Right renal pelvis (tissue), 4 donors: ENCODE measurements at places on chromosomes 2 and 18.

DNA sequence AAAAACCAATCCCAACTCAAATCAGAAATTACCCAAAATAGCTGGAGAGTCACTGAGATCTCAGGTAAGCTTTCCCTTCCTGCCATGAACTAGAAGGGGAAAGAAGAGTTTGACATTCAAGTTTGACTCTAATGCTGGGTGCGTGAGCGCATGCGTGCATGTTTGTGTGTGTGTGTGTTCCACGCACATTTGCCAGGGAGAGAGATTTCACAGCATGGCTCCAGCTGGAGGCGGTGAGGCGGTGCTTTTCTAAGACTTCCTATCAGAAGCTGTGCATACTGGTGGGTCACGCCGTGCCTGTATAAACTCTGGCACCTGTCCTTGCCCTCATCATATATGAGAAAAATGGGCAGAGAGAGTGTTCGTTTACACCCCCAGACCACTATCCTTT is 116.2 kb downstream of the MSH2 start:
- DNase-seq, result no peak

DNA sequence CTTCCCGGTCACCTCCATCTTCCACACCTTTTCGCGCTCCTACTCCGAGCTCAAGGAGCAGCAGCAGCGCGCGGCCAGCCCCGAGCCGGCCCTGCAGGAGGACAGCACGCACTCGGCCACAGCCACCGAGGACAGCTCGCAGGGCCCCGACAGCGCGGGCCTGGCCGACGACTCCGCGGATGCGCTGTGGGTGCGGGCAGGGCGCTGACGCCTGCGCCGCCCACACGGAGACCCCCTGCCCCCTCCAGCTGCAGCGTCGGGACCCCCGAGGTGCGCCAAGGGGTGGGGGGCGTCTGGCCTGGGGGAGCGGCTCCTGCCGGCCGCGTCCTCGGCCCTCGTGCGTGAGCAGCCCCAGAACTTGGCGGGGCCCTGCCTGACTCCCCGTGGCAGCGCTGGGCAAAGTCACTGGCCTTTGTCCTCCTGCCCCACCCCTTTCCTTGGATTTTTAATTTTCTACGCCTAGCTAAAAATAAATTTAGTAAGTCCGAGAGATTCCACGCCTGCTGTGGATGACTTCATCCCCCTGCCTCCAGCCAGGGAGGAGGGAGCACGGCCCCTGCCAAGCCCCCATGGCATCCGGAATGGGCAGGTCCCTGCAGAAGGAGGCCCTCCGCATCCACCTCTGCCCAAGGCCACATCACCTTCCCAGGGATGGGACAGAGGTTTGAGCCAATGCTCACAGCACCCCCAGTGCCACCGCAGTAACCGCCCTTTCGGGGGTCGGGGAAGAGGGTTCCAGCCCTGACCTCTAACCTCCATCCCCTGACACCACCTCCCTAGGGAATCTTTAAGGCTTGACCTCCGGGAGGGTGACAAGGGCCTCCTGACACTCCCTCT is 51.6 kb downstream of the SLC66A2 start:
- no peak for DNase-seq

DNA sequence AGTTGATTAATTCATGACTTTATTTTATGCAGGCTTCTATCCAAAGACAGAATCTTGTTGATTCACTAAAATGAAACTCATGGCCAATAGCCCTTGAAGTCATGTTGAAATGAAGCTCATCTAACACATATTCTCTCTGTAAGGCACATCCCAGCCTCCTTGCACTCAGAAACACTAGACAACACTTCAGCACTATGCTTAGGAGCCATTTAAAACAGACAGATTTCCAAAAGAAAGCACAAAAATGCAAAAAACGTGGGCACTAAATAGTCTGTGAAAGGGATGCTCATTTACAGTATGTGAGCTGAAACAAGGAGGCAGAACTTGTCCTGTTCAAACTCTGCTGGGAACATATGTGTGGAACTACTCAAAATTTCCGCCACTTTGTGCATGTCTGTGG is 124.4 kb downstream of the MYCN start:
- no peak for DNase-seq

DNA sequence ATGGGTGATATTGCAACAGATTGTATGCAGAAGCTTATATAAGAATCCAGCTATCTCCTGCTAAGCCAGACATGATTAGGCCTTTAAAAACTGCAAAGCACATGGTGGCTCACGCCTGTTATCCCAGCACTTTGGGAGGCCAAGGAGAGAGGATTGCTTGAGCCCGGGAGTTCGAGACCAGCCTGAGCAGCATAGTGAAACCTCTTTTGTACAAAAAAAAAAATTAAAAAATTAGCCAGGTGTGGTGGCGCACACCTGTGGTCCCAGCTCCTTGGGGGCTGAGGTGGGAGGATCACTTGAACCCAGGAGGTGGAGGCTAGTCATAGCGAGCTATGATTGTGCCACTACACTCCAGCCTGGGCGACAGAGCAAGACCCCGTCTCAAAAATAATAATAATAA is 204.6 kb downstream of the TNS1 start:
- DNase-seq, result no peak

DNA sequence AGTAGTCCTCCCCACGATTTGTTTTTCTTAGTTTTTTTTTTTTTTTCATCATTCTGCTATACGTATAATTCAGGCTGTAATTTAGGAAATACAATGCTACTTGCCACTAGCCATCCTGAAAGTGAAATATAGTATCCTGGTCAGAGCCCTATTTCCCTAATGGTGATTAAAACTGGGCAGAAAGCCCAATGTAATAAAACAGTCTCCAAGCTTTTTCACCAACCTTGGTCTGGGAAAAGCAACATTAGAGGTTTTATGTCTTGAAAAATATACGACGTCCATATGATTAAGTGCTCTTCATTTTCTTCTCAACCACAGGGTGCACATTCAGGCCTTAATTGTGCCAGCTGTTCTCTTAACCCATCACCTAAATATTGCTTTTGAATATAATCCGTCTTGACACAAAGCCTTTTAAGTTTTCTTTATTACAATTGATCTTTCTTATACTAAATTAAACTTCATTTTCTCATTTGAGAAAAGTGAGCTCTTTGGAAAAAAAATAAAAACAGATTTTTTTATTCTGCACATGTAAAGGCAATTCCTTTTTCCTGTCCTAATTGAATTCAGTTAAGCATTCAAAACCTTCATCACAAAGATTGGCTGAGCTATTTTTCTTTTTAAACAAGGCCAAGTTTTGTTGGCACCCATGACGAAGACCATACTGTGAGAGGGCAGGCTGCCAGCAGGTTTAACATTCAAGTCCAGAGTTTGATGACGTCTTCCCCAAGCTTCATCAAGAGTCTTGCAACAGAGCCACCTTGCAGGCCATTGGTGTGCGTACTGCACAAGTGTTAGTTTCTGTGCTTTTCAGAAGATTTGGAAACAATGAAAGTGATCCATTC is 52.7 kb downstream of the MAP2 start:
- peak; percentile 87 for DNase-seq

GRCh38 chr2:51084750-51085149 is 52.8 kb upstream of the NRXN1 start:
- no peak for DNase-seq

- no peak for DNase-seq
Measured at GRCh38 chr2:152505495-152505906, 170.5 kb downstream of the FMNL2 start.

DNA sequence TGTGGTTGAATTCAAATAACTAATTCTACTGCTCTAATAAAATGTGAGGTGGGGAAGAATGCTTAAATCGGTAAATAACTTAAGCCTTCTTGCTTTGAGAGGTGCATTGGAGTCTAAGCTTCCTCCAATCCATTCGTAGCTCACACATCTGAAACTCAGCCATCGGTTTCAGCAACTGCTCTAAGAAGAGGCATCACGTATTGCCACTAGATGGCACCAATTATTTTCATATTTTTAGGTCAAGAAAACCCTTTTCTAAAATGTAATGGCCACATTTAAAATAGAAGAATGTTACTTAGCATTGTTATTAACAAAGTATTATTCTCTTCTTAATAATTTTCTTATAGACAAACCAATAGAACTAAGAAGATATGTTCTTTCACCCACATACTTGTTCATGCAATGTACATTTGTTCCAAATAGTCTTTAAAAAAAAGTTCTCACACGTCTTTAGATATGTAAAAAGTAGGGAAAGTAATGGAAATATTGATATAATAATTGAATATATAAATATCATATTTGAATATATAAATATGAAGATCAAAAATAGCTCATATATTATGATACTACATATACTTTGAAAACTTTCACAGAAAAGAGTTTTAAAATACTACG is 229.8 kb downstream of the CCDC178 start:
- DNase-seq, result no peak

DNA sequence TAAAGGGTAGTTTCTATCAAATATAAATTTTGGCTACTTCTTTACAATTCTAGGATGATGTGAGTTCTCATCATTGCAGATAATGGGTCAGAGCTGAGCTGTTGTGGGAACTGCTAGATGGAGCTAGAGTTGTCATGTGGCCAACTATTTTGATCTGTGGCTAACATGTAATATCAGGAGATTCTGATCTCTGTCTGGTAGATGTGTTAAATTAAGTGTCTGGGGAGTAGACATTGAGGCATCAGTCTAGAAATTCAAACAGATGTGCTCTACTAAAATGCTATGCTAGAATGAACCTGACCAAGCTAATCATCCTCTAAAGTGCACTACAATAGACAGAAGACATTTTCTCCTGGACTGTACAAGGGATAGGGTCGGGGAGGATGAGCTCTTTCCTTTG is 30.3 kb upstream of the DARS1 start:
- no peak for DNase-seq

GRCh38 chr2:11387100-11387390 is 42.6 kb upstream of the ROCK2 start:
- no peak for DNase-seq

DNA sequence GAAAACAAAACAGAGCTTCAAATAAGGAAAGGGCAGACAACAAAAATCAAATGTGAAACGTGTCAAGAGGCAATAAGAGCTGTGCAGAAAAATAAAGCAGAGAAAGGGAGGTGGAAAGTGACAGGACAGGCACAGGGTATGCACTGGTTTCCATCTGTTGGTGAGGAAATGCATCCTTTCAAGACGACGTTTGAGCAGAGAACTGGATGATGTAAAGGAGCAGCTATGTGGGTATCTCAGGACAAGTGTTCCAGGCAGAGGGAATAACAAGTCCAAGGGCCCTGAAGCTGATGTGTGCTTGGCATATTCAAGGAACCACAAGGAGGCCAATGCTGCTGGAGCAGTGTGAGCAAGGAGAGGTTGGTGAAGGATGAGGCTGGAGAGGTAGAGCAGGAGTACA is 168.9 kb upstream of the SERPINE2 start:
- no peak for DNase-seq

- no peak for DNase-seq
Measured at GRCh38 chr2:42801381-42801780, 9.0 kb upstream of the HAAO start.

DNA sequence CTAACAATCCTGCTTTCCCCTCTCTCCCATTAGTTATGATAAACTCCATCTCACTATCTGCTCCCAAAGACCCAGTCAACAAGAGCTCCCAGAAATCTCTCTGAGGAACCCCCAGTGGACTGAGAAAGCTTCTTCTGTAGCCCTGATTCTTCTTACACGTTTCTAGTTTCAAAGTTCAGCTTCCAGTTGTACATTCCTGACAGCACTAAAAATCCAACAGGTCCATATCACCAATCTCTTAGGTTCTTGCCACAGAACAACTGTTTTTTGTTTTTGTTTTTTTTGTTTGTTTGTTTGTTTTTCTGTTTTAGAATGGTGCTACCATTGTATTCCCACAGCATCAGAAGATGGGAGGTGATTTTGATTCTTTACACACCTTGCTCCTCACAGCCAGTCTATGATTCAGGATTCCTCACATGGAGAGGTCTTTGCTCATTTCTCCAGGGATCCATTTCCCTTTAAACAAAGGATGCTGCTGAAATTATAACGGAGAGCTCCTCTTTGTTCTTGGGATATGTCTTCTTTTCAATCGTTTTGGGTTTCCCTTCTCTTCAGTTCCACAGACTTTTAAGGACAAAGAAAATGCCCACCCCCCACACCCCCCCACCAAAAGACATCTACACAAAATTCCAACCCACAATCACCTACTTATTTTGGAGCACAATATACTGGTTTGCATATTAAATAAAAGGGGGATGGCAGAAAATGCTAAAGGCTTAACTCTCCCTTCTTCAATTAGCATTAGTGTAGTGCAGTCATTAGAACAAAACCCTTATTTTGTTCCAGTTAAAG is 56.0 kb upstream of the COBLL1 start:
- DNase-seq, result no peak

- no peak for DNase-seq
Measured at GRCh38 chr18:5059696-5060032, 137.4 kb downstream of the AKAIN1 start.

GRCh38 chr18:48039769-48040215 is 109.3 kb upstream of the SMAD2 start:
- no peak for DNase-seq

DNA sequence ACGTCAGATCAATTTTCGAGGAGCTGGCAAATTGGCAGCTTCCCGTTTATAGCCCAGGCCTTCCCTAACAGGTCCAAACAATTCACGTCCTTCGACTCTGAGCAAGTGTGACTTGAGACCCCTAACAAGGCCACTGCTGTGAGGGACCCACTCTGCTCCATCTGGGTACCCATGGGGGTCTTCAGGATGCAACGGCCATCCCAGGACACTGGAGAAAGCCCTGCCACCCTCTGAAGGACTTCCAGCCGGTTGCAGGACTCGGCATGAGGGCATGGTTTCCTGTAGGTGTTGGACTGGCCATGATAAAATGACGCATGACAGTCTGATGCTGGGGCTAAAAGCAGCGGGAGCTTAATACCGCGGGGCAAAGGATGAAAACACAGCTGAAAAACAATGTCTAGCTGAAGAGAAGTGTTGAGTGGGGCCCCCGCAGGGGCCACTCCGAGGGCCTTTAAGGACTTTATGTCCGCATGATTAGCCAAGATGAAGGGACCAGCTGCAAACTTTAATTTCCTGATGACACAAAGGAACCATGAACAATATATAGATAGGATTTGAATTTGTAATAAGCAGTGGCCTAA is 113.3 kb upstream of the ZNF521 start:
- no peak for DNase-seq

DNA sequence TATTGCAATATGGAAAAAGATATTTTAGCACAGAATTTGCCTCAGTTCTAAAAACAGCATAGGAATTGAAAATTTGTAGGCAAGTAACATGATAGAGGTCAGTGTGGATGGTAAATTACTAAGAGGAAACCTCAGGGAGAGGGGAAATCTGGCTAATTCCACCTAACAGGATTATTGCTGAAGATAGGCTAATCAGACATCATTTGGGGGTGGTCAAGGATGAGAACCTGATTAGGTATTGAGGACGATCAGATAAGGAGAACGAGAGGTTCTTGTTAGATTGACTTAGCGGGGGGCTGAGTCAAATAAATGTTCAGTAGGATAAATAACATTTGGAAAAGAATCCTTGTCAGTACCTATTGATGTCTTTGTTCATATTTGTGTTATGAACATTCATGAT is 543.2 kb upstream of the LRRTM4 start:
- DNase-seq, result no peak
